ENCODE measurements at places on chromosomes 2 and 18.

- DNase-seq: no peak
Measured at GRCh38 chr18:55794288-55795052, 206.5 kb upstream of the TCF4 start.

DNA sequence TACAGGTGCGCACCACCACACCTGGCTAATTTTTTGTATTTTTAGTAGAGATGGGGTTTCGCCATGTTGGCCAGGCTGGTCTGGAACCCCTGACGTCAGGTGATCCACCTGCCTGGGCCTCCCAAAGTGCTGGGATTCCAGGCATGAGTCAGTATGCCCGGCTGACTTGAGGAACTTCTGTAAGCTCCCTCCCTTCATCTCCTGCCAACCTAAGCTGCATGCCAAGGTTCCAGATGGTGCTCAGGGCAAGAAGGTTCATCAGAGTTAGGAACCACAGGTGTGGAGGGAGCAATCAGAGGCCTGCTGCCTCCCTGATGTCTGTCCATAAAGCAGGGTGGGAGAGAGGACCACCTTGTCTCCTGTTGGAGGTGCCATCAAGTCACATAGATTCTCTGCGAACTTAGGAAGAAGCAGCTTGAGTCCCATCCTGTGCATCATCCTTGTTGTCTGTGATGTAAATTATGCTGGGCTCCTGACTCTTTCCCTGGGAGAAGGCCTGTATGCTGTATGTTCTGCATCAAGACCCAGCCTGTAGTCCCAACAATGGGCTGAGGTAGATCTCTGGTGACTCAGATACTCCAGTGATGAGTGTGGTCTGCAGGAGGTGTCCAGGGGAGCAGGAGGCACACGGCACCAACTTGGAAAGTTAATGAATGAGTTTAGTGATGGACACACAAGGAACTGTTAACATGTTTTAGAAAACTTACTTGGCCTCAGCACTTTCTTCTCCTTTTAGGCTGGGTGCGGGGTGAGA lies 53.1 kb downstream of the TMEM17 start:
- DNase-seq: no peak

- no peak for DNase-seq
Measured at GRCh38 chr2:40108851-40109250, 329.8 kb upstream of the THUMPD2 start.

DNA sequence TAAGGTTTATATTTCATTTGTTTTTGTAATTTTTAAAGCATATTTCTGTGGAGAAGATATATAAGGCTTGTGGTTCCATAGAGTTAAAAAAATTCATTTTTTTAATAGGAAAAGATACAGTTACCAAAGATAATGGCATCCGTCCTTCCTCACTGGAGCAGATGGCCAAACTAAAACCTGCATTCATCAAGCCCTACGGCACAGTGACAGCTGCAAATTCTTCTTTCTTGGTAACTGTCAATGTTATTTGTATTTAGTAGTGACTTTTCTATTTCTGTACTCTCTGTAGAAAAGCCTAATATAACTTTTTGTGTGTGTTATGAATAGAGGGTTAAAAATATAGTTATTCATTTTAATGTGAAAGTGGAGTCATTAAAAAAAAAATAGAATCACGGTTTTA lies 35.1 kb downstream of the HADHB start:
- DNase-seq: no peak

- no peak for DNase-seq
Measured at GRCh38 chr2:231917280-231918066, 8.7 kb downstream of the NPPC start.

DNA sequence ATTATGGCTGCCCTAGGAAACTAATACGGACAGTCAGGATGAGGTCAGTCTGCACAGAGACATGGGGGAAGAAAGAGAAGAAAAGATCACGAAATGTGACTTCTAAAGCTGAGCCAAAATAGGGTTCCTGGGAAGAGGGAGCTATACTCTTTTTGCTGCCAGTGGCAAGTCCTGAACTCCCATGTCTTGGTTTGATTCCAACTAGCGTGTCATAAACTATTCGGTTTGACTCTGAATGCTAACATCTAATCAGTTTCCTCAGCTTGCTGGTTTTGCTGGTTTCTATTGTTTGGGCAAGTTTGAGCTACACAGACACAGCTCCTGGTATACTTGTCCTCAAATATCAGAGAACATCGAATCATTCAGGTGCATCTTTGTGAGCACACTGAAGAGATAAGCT lies 80.5 kb upstream of the CYP1B1 start:
- no peak for DNase-seq

DNA sequence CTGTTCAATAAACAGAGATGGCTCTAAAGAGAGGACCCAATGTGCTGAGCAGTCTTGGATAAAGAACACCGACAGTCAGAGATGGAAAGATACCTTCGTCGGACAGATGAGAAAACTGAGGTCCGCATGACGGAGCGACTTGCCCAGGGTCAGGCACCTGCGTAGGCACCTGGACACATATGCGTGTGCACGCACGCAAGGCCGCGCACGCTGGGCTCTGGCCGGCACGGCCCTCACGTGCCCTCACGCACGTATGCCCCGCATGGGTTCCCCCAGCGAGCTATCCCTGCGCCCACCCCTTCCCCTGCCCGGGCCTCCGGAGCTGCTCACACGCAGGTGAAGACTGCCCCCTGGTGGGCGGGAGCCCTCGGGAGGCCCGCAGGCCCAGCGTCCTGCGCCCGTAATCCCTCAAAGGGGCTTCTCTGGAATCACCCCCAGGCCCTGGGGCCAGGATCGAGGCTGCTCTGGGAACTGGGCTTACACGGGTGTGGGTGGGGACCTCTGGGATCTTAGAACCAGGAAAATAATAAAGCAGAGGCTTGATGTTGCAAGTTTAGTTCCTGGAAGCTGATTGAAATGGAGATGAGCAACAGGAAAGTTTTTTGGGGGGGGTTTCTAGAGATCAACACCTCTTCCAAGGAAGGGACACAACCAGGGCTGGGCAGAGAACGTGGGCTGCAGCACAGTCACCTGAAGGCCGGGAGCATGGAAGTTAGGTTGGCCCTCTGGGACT lies 246.3 kb downstream of the TNS1 start:
- DNase-seq: peak; percentile 35

DNA sequence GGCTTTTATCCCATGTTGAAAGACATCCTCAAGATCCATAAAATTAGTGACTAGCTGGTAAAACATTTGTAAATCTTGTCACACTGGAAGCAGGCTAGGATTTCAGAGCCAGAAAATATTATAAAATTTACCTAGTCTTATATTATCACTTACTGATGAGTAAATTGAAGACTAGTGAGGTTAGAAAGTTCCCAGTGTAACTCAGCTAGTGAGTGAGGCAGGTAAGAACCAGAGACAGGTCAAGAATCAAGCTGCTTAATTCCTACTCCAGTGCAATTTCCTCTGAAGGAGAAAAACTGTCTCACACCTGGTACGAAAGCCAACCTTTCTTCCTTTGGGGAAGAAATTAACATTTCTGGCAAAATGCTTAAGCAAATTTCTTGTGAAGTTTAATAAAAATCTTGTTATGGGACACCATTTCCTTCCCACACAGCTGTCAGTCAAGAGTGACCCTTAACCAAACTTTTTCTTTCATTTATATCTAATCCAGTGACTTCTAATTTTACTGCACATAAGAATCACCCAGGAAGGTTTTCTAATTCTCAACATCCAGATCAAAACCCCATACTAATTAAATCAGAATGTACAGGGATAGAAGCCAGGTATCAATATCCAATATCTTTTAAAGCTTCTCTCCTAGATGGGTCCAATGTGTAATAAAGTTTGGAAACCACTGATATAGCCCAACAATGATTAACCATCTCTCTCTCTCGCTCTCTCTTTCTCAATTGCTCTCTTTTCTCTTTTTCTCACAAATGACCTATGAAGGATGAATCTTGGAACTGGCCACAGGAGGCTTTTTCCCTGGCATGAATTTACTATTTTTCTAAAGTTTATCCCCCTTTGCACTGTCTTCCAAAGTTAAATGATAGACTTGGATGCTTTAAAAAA lies 264.3 kb upstream of the SLC39A10 start:
- no peak for DNase-seq

DNA sequence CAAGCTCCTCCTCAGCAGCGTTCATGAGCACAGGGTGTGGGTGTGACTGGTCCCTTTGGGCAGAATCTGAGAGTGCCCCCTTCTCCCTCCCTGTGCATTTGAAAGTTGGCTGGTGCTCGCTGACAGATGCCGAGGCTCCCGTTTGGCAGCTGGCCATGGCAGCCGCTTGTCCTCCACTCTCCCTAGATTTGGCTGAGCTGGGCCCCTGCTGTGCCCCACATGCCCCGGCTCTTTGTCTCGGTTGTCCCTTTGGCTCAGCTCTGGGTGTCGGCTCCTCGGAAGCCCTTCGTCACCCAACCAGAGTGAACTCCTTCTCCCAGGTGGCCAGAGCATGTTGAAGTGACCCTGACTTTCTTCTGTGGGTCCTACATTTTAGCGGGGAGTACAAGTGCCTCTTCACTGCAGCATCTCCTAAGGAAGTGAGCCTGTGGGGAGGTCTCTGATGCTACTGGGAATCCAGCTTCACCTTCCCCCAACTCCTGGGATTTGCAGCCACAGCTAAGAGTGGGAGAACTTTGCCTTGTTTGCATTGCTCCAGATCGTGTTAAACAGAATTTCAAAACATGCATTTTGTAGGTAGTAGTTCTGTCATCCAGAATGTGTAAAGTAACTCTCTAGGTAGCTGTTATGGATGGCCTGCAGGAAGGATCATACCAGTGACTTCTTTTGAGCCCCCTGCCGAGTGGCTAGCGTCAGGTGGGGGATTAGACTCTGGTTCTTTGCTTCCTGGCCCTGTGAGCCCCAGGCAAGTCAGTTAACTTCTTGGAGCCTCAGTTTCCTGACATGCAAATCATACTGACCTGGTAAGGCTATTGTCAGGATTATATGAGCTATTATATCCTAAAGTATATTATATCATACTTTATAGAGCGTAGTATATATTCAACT lies 24.2 kb downstream of the HPCAL1 start:
- no peak for DNase-seq

- DNase-seq: peak; percentile 70
Measured at GRCh38 chr2:20650877-20651730, at the start of gene HS1BP3. HS1BP3 (minus strand) TSS chr2:20651098; CDS start chr2:20651063, 35 bp downstream.

- DNase-seq: peak; percentile 16
Measured at GRCh38 chr2:42268528-42269151, 92.4 kb downstream of the COX7A2L start.

- DNase-seq: no peak
Measured at GRCh38 chr2:57878171-57878865, 168.3 kb upstream of the VRK2 start.

DNA sequence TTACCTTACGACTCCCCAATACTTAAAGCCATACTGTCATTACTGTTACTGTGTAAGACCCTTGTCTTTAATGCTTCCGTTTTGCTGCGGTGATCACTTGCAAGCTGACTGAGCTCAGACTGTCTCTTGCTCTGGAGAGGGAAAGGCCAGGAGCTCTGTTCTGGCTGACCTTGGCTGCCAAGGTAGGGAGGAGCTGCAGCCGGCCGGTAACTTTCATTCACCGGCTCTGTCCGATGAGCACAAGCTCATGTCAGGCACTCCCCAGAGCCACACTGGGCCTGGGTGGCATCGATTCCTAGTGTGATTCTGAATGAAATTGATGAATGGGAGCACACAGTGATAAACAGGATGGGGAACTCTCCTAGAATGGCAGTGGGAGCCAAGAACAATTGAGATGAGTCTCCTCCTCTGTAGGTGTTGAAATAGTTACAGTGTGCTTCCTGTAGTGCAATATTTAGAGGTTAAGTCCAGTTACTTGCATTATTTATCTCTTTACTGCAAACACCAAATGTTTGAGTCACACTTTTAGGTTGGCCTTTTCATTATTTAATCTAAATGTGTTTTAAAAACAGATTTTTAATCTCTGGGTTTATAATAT lies 100.9 kb downstream of the ATP9B start:
- peak; percentile 17 for DNase-seq

- DNase-seq: no peak
Measured at GRCh38 chr2:234953116-234954031, 1.6 kb downstream of the SH3BP4 start.

DNA sequence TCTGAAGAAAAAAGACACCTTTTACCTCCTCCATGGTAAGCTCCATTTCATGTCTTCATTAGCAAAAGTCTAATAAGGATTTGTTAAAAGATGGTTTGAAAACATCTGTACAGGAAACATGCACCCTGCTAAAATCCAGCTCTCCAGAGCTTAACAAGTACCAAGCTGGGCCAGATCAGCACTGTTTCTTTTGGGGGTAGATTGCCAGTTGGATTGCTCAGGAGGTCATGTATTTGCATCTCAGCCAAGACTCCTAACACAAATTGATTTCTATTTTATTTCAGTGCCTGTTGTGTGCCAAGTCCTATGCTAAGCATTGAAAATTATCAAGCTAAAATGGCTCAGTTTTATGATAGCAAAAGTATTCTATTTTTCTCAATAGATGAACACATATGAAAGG lies 3.4 kb upstream of the TMEM182 start:
- DNase-seq: no peak

- DNase-seq: no peak
Measured at GRCh38 chr2:34159901-34160300, 560.8 kb upstream of the FAM98A start.

DNA sequence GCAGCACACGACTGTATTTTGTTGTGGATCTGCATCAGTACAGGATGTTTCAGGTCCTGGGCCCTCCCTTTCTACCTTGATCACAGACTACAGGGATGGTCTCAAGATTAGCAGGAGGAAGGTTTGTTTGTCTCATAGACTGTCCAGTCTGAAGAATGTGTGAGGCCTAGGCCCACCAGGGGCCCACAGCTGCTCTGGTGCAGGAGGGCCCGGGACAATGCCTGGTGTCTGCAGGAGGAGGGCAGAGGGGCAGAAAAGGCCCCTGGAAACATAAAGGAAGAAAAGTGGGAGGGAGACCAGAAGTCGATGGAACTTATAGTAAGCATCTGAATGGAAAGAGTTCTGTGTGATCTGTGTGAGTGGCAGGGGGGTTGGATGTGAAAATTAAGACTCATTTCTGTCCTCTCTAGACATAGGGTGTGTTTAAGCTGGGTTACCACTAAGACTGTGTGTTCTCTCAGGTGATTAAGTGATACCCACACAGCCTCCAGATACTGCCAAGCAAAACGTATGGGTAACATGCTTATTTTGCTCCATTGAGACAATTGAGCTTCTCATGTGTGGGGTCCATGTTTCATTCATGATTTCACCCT lies 33.4 kb upstream of the LPIN2 start:
- no peak for DNase-seq

DNA sequence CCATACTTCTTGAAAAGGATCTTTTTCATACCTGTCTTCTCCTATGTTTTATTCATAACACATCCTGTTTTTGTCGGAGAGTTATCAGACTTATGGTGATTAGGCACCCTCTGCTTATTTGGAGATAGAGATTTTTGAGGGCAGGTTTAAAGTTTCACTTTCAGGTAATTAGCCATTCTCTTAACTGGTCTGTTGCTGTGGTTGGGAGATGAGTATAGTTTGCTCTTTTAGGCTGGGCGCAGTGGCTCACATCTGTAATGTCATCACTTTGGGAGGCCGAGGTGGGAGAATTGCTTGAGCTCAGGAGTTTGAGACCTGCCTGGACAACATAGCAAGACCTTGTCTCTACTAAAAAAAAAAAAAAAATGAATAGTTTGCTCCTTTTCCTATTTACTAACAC lies 25.3 kb downstream of the SFTPB start:
- DNase-seq: no peak

DNA sequence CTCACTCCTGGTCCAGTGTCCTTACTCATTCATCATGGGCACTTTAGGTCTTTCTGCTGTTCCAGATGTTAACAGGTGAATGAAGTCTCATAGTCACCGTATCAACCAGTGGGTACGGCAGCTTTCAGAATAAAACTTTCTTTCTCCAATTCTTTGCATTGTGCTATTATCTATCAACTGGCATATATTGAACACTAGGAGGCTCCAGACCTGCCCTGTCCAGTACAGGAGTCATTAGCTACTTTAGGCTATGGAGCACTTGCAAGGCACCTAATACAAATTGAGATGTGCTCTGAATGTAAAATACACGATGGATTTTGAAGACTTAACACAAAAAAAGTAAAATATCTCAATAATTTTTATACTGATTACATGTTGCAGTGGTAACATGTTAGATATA lies 43.2 kb upstream of the NEB start:
- no peak for DNase-seq
